ENCODE measurements at places on chromosomes 5 and 9. TPM values are rescaled to one million over a fixed set of nuclear protein-coding genes. Genes with fewer than 3 reads are reported as not detected.

The DNAI1 gene
- total RNA-seq, result 1.7 TPM

The PCDHA10 gene
- total RNA-seq, result 15.6 TPM

The ZNF366 gene
- not detected for total RNA-seq

The CBY3 gene
- not detected for total RNA-seq

The SAXO1 gene
- total RNA-seq, result 0.23 TPM

The TSSK1B gene
- not detected for total RNA-seq

The ZNF354C gene
- total RNA-seq, result 3.4 TPM

The MZB1 gene
- total RNA-seq, result 0.94 TPM

The DOCK8 gene
- 34.8 TPM for total RNA-seq

The FSTL4 gene
- 5.0 TPM for total RNA-seq

The SHC3 gene
- 1.6 TPM for total RNA-seq

The LAMC3 gene
- total RNA-seq, result 16.7 TPM

The SPAG8 gene
- total RNA-seq, result 1.7 TPM

The RNF183 gene
- 0.48 TPM for total RNA-seq

The DDX4 gene
- not detected for total RNA-seq

The EXOSC2 gene
- 47.8 TPM for total RNA-seq

The DBH gene
- total RNA-seq, result not detected

The MYOZ3 gene
- total RNA-seq, result 12.4 TPM

The PCDHGB7 gene
- total RNA-seq, result 15.3 TPM

The TLR4 gene
- total RNA-seq, result not detected

The SPATA31C1 gene
- not detected for total RNA-seq

The HTR1A gene
- not detected for total RNA-seq

The SV2C gene
- not detected for total RNA-seq

The CDK5RAP2 gene
- total RNA-seq, result 60.2 TPM

The PCDHB4 gene
- total RNA-seq, result 1.7 TPM

The GHR gene
- 1.2 TPM for total RNA-seq

The PSMB7 gene
- 203 TPM for total RNA-seq

The ESM1 gene
- not detected for total RNA-seq

The SLC6A19 gene
- 0.09 TPM for total RNA-seq

The MYMK gene
- total RNA-seq, result not detected

The FGD3 gene
- total RNA-seq, result 0.33 TPM

The NXNL2 gene
- total RNA-seq, result 0.40 TPM

The GNA14 gene
- total RNA-seq, result 0.62 TPM

The ACO1 gene
- 52.8 TPM for total RNA-seq

The GABRG2 gene
- total RNA-seq, result 3.5 TPM

The LRRC70 gene
- 0.50 TPM for total RNA-seq

The C5 gene
- 59.5 TPM for total RNA-seq

The GBGT1 gene
- 27.7 TPM for total RNA-seq

The TLE1 gene
- 52.9 TPM for total RNA-seq

The RFX3 gene
- total RNA-seq, result 27.5 TPM

The GLRA1 gene
- not detected for total RNA-seq

The CCNJL gene
- total RNA-seq, result 13.8 TPM

The GRIN1 gene
- not detected for total RNA-seq

All from endodermal cell (in vitro differentiated cells).